ENCODE measurements at places on chromosomes 13 and 19.
A peak's percentile ranks its signal among the peaks of the same experiment; 100 is the strongest.

DNA sequence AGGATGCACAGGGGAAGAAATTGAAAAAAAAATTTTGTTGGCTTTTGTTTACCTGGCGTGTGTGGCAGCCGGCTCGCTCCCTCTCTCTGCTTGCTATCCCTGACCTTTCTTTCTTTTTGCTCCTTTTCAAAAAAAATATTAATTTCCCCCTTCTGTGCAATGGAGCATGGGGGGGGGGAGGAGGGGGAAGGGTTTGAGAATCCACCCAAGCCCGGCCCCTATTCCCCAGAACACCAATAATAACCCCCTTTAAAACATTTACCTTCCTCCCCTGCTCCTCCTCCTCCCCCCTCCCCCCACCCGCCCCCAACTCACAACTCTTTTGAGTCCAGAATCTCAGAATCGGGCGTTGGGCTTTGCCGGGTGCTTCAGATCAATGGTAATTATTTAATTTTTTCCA, 28.4 kb downstream of the NFIX start:
- no peak for DNase-seq

GRCh38 chr13:95327190-95327589, 25.9 kb upstream of the ABCC4 start:
- no peak for DNase-seq

DNA sequence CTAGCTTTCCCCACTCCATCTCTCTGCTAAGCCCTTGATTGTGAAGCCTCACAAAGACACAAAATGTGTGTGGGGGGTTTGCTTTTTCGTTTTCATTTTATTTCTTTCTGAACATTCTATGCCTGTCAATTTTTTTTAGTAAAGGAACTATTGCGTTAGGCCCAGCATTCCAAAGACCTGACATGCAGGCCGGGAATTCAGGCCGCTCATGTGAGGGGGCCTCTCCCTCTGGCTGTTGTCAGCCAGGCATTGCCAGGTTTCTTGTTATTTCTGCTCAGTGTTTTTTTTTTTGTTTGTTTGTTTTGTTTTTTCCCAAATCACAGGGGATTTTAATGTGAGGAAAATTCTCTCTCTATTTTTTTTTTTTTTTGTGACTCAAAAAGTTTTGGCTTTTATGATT, 10.3 kb upstream of the MEDAG start:
- no peak for DNase-seq

GRCh38 chr19:38486731-38487336, 53.3 kb downstream of the RYR1 start:
- DNase-seq: no peak

- no peak for DNase-seq
Observed at GRCh38 chr19:16611121-16611520, 16.9 kb downstream of the MED26 start.

DNA sequence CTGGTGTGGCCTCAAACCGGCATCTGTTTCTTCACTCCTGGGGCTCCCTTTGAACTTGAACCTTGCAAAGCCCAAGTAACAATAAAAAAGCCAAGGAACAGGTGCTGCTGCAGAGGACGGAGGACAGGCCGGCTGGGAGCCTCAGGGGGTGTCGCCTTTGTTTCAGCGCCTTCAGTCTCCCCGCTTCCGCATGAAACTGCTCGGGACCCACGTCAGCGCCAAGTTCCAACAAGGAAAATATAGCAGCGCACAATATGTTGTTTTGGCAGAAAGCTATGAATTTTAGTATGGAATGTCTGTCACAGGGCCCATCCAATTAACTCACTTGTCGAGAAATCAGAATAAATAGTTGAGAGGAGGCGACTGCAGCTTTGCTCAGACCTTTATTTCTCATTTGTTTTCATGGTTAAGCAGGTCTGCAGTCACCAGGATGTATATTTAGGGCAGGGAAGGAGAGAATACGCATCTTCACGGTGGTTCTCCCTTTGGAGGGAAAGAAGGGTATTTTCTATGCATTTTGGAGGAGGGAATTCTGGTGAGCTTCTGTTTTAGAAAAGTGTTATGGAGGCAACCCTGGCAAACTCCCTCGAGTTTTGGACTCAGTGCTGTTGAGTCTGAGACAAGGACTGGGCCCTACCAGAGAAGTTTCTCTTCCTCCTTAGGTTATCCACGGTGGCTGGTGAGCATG, 34.3 kb upstream of the MEDAG start:
- no peak for DNase-seq

DNA sequence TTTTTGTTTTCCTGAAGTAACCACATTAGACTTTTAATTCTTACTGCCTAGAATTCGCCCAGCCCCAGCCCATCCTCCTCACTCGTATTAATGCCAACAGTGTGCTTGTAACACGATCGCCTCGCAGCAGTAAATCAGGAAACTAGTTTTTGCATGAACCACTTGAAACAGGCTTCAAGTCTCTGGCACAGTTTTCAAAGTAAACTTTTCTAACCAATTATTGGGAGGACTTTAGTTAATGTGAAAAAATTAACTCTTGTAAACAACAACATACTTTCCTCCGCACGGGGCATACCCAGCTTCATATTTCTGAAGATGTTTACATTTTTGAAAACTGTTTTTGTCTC, 39.2 kb downstream of the TNFRSF19 start:
- peak; percentile 25 for DNase-seq

DNA sequence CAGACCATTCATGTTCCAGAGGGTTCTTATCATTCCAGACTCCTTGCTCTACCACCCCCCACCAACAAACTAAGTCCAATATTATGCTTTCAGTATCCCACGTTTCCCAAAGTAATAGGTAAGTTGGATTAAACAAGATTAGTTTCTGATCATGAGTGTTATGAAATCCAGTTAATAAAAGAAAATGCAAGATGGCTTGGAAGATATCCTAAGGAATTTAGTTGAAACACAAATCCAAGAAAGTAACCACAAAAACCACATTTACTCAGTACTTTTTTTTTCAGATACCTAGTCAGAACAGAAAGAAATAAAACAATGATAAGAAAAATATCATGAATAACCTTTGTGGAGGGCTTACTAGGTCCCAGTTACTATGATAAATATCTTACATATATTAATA, 119.4 kb upstream of the MIR17HG start:
- DNase-seq: no peak

GRCh38 chr13:107545946-107546502, 669.3 kb downstream of the LIG4 start:
- no peak for DNase-seq

Data from A172 (cell line).